ENCODE measurements at places on chromosomes 13 and 19.

DNA sequence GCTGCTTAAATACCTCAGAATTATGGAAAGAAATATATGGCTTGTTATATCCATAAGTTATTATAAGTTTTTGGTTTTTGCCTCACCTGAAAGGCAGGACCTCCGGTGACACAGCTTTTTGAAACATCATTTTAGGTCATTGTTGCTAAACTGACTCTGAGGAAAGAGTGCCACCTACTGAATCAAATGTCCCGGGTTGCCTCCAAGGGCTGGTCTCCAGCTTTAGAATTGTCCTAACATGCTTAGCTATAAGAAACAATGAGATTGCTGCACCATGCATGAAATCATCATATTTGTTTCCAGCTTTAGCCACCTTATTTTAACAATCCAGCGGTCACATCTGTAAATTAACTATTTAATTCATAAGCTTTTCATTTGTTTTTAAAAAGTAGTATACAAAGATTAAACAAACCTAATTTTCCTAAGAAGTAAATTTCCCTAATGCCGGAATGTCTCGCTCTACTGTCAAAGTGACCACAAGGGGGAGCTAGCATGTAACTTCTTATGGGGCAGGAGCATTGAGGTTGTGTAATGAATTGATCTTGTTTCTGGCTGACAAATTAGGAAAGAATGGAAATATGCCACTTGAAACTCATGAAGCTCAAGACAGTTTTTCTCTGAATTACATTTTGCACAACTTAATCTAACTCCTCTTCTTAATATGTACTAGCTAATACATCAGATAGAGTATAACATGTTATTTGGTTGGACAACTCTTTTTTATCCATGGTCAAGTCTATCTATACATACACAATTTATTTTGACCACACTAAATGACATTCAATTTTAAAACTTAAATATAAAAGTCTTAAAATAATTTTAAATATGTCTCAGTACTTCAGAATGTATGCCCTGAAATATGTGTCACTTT, 6.7 kb upstream of the PCDH17 start:
- H3K4me1 ChIP-seq, result peaks cover 4% of the 10 kb centered on the region
- no peak overlapping the region for H3K27ac ChIP-seq
- no peak overlapping the region for H3K4me3 ChIP-seq
- peak; percentile 78 for DNase-seq
- no peaks in the 10 kb centered on the region for H3K27me3 ChIP-seq
- no peaks in the 10 kb centered on the region for H3K36me3 ChIP-seq

- H3K4me1 ChIP-seq, result no peaks in the 10 kb centered on the region
- no peaks in the 10 kb centered on the region for H3K27me3 ChIP-seq
- no peaks in the 10 kb centered on the region for H3K36me3 ChIP-seq
- H3K4me3 ChIP-seq, result no peak overlapping the region
Measured at GRCh38 chr19:29540114-29540513, 14.3 kb downstream of the VSTM2B start.

GRCh38 chr13:25112695-25113255, 16.8 kb downstream of the PABPC3 start:
- H3K4me1 ChIP-seq, result peaks cover 20% of the 10 kb centered on the region
- DNase-seq, result no peak
- H3K4me3 ChIP-seq, result no peak overlapping the region
- no peaks in the 10 kb centered on the region for H3K36me3 ChIP-seq
- H3K27ac ChIP-seq, result no peak overlapping the region

DNA sequence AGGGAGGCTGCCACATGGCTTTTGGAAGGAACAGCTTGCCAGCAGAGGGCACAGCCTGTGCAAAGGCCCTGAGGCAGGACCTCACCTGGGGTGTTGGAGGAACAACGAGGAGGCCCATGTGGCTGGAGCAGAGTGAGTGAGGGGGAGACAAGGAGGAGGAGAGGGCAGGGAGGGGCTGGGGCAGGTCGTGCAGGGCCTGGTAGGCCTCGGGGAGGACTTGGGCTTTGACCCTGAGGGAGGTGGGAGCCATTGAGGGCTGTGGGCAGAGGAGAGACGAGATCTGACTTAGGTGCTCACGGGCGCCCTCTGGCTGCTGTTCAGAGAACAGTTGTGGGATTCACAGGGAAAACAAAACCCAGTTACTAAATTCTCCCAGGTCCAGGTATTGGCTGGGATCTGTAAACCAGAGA, 25.2 kb downstream of the ZNRF4 start:
- no peaks in the 10 kb centered on the region for H3K4me1 ChIP-seq
- no peaks in the 10 kb centered on the region for H3K36me3 ChIP-seq
- H3K27me3 ChIP-seq, result no peaks in the 10 kb centered on the region
